Activated CD4-positive, alpha-beta T cell treated with anti-CD3 and anti-CD28 coated beads, Interleukin-2, amount 10 ng/mL, durations not matched to agents 24 days and 14 days (primary cell): ENCODE measurements at places on chromosomes 2 and 18. TPM values are rescaled to one million over a fixed set of nuclear protein-coding genes. Genes with fewer than 3 reads are reported as not detected.

- no peak for DNase-seq
Observed at GRCh38 chr2:203984-204383, 59.8 kb downstream of the SH3YL1 start.

The UGT1A5 gene
- total RNA-seq: not detected in 2 replicates

DNA sequence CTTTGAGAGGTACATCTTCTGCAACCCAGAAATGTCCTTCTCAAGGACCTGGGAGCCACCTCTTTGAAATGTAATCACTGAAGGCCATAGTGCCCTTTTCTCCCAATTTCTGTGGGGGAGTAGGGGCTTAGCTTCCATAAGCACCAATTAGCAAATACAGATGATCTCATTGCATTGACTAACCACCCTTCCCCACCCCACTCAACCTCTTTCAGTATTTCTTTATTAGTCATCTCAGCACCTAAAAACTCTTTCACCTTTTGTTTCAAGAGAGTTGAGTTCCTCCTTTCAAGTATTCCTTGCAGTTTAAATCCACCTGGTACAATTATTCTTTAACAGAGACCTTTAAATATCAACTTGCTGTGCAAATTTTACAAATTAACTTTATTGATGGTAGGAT lies 1011.8 kb upstream of the CDH2 start:
- no peak for DNase-seq

The PTPN18 gene
- total RNA-seq: 61.7 and 61.9 TPM in 2 replicates

The AMER3 gene
- not detected in 2 replicates for total RNA-seq

GRCh38 chr2:53558867-53559266 lies 208.7 kb upstream of the CHAC2 start:
- DNase-seq: no peak

DNA sequence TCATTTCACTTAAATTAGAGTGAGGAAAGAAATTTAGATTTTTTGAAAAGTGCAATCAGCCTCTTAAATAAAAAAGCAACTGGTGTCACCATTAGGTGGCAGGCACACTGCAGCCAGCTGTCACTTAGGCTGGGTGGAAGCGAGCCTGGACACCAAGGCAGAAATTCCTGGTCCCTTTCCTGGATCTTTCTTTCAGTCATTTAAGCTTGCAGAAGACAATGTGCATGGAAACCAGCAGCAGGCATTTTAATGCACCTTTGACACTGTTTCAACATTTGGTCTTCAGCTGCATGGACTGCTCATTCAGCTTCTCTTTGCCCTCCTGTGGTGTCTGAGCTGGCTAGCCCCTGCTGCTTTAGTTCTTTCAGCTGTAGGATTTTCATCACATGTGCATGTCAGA lies 61.0 kb downstream of the AQP4 start:
- DNase-seq: no peak

GRCh38 chr18:62249478-62250097 lies 62.5 kb downstream of the RELCH start:
- peak; percentile 89 for DNase-seq

DNA sequence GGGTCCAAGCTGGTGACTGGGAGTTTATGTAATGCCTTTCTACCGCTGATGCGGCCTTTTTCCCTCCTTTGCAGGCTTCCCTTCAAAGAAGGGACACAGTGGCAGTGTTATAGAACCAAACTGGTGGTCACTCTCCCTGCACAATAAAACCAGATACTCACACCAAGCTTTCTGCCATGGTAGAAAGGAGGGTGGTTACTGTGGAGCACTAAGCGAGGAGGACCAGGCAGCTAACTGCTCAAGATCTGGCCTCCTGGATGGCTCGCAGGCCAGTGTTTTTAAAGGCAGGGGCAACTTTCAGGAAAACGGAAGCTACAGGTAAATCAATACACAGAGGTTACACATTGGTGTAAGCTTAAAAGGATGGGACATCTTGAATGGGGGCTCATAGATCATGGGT lies 89.4 kb downstream of the BIN1 start:
- DNase-seq: no peak

GRCh38 chr2:104868505-104868866 lies 14.6 kb downstream of the POU3F3 start:
- DNase-seq: no peak

The IL1RL2 gene
- 0.09 and 0.12 TPM in 2 replicates for total RNA-seq

The PNPT1 gene
- total RNA-seq: 68.1 and 77.9 TPM in 2 replicates

The OTOF gene
- 6.8 and 7.2 TPM in 2 replicates for total RNA-seq

DNA sequence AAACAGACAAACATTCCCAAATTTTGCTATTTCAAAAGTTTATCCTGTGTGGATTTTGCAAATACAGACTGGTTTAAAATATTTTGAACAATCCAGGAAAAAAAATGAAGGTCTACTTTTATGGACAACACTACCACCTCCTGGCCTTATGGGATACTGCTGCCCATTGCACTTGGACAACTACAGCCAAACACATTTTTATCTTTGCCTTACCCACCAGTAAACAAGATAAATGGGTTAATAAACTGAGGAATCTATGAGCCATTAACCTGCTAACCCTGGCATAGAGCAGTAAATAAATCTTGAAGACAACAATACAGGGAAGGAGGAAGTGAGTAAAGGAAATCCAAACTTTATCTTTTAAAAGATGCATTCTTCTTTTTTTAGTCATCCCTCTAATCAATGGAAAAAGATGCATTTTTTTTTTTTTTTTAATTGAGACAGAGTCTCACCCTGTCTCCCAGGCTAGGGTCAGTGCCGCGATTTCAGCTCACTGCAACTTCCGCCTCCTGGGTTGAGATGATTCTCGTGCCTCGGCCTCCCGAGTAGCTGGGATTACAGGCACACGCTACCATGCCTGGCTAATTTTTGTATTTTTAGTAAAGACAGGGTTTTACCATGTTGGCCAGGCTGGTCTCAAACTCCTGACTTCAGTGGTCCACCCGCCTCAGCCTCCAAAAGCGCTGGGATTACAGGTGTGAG lies 2.1 kb upstream of the SPIRE1 start:
- DNase-seq: peak; percentile 83

The EPB41L3 gene
- 1.5 TPM in 2 replicates for total RNA-seq

GRCh38 chr2:6782517-6783237 lies 83.0 kb downstream of the CMPK2 start:
- no peak for DNase-seq

- DNase-seq: no peak
Observed at GRCh38 chr18:9184998-9185613, 48.5 kb downstream of the ANKRD12 start.

- DNase-seq: no peak
Observed at GRCh38 chr18:36786686-36787085, 42.1 kb downstream of the TPGS2 start.

The CNDP1 gene
- total RNA-seq: not detected in 2 replicates

The CCDC141 gene
- 2.1 and 2.5 TPM in 2 replicates for total RNA-seq

DNA sequence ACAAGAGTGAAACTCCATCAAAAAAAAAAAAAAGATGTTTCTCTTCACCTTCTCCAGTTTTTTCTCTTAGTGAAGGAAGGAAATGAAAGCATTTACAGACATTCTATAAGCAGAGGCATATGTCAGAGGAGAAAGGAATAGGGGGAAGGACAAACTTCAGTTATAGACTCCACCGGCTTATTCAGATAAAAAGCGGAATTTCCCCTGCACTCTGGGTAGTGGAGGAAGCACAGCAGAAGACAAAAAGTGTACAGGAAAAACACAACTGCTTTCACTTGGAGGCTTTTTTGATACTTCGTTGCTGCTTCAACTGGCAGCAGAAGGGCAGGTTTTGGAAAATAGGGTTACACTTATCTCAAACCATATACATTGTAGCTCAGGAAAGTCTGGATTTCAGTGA lies 3.2 kb upstream of the MGAT4A start:
- DNase-seq: peak; percentile 82

DNA sequence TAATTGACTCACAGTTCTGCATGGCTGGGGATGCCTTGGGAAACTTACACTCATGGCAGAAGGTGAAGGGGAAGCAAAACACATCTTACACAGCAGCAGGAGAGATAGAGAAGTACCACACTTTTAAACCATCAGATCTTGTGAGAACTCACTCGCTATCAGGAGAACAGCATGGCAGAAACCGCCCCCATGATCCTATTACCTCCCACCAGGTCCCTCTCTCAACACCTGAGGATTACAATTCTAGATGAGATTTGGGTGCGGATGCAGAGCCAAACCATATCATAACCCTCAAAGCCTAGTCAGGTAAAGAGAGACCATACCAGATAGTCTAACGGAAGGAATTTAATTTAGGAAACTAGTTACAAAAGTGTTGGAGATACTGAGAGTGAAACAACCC lies 182.6 kb upstream of the ACVR2A start:
- DNase-seq: no peak

- DNase-seq: no peak
Observed at GRCh38 chr2:99256677-99257076, 1.2 kb upstream of the LYG2 start.

The GALNT3 gene
- 4.9 and 6.1 TPM in 2 replicates for total RNA-seq

- no peak for DNase-seq
Observed at GRCh38 chr18:10367836-10368235, 86.6 kb upstream of the APCDD1 start.

DNA sequence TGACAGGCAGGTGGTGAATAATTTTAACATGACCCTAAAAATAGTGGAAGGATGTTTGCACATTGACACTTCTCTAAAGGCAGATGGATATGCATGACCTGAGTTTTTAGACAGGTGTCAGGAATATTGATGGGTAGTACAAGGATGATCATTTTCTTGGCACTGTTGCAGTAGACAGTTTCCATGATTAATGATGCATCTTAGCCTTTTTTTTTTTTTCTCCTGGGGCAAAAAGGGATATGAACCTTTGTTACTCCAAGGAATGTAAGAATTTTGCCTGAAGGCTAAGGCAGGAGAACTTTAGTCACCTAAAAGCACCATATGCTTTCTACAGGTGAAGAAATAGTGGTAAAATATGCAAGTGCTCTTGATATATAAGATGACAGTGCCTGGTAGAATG lies 136.3 kb upstream of the CAVIN2 start:
- DNase-seq: no peak
